Caco-2 (cell line): ENCODE measurements at places on chromosomes 4 and X.

- H3K36me3 ChIP-seq, result no peaks in the 10 kb centered on the region
- H3K4me3 ChIP-seq, result no peak overlapping the region
- peaks cover 4% of the 10 kb centered on the region for H3K4me1 ChIP-seq
- H3K27ac ChIP-seq, result no peak overlapping the region
- no peaks in the 10 kb centered on the region for H3K27me3 ChIP-seq
Measured at GRCh38 chr4:169295822-169296221, 25.1 kb upstream of the SH3RF1 start.

- H3K36me3 ChIP-seq, result no peaks in the 10 kb centered on the region
- H3K27me3 ChIP-seq, result no peaks in the 10 kb centered on the region
- no peak for DNase-seq
- H3K4me1 ChIP-seq, result no peaks in the 10 kb centered on the region
- H3K4me3 ChIP-seq, result no peak overlapping the region
Measured at GRCh38 chr4:178671766-178672165, 1229.5 kb upstream of the AGA start.

GRCh38 chrX:118207831-118208453 lies 91.3 kb upstream of the KLHL13 start:
- H3K4me3 ChIP-seq, result no peak overlapping the region
- no peak for DNase-seq
- no peak overlapping the region for H3K27ac ChIP-seq
- no peaks in the 10 kb centered on the region for H3K4me1 ChIP-seq
- H3K36me3 ChIP-seq, result no peaks in the 10 kb centered on the region

DNA sequence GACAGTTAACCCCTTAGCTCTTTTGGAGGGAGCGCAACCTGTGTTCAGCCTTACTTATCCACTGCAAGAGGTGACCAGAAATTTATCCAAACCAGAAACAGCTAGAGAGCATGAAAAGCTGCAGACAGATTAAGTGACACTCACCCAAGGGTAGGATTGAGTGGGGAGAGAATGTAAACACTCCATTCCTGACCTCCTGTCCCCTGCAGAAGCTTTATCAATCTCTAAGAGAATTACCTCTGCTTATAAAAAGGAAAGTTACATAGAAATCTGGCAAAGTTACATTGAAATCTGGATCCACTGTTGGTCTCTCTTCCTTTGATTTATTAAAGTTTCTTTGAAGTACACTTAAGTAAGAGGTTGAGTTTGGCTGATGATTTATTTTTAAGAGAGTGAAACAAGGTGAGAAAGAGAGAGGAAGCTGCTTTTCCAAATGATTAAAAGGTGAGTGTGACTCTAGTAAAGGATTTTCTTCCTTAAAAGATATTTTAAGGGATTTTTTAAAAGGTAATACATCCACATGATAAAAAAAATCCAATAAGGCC lies 112.3 kb downstream of the ANAPC4 start:
- H3K36me3 ChIP-seq, result no peaks in the 10 kb centered on the region
- no peak for DNase-seq
- H3K4me3 ChIP-seq, result no peak overlapping the region
- H3K4me1 ChIP-seq, result no peaks in the 10 kb centered on the region
- no peak overlapping the region for H3K27ac ChIP-seq

- no peak overlapping the region for H3K4me3 ChIP-seq
- no peaks in the 10 kb centered on the region for H3K27me3 ChIP-seq
- H3K27ac ChIP-seq, result no peak overlapping the region
- DNase-seq, result no peak
- H3K4me1 ChIP-seq, result no peaks in the 10 kb centered on the region
Measured at GRCh38 chr4:139329665-139330200, 27.5 kb upstream of the NDUFC1 start.

GRCh38 chrX:150363561-150364346 lies 637 bp downstream of the MAMLD1 start:
- H3K4me1 ChIP-seq, result no peaks in the 10 kb centered on the region
- H3K27me3 ChIP-seq, result no peaks in the 10 kb centered on the region; the same call in none of the 2 replicates
- no peak overlapping the region for H3K4me3 ChIP-seq
- H3K36me3 ChIP-seq, result no peaks in the 10 kb centered on the region
- H3K27ac ChIP-seq, result no peak overlapping the region
- no peak for DNase-seq

- no peaks in the 10 kb centered on the region for H3K4me1 ChIP-seq
- no peak overlapping the region for H3K27ac ChIP-seq
- H3K36me3 ChIP-seq, result no peaks in the 10 kb centered on the region
Measured at GRCh38 chrX:151085207-151085606, 91.2 kb upstream of the GPR50 start.
